ENCODE measurements at places on chromosomes 3 and 15.

DNA sequence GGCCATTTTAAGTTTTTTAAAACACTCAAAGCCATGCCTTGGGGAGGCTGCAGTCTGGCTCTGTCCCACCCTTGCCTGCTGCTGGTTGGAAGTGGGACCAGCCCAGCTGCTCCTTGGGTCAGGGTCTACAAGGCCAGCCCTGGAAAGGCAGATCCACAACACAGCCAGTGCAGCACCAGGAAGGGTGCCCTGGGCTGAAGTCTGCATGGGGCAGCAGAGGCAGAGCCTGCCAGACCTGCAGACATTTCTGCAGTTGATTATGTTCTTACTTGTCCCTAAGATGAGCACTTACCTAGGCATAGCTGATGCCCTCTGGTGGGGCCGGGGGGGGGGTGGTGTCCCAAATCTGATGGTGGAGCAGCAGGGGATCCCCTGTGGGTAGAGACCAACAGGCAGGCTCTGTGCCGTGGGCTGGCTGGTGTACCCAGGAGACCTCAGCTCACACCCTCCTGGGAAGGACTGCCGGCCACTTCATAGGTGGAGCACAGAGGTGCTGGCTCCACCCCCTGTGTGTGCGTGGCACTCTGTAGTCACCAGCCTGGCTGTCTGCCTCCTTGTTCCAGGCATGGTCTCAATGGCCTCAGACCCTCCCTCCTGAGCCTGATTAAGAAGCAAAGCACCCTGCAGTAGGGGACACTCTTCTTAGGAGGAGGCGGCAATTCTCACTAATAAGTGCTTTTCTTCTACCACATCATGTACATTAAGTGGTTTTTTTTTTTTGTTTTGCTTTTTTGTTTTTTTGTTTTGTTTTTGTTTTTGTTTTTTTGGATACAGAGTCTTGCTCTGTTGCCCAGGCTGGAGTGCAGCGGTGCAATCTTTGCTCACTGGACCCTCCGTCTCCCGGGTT lies 97.4 kb upstream of the KLF13 start:
- peak; percentile 57 for DNase-seq

DNA sequence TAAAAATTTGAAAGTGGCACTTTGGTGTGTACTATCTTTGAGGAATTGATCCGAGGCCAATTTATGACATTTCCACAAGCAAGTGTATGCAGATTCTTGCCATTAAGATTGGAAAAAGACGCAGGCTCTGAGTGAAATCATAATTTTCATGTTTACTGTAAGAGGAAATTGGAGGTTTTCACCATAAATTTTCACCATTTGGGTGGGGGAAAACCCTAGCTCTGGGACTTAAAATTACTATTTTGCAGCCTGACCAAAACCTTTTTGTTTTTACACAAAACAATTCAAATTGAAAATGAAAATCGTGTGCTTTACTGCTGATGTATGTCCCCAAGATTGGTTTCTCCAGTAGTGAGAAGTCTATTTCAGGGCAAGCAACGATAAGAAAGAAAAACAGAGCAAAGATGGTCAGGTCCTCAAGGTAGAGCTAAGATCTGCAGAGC lies 282.6 kb downstream of the FOXP1 start:
- DNase-seq, result no peak

GRCh38 chr15:25501828-25502446 lies 63.1 kb upstream of the UBE3A start:
- no peak for DNase-seq

DNA sequence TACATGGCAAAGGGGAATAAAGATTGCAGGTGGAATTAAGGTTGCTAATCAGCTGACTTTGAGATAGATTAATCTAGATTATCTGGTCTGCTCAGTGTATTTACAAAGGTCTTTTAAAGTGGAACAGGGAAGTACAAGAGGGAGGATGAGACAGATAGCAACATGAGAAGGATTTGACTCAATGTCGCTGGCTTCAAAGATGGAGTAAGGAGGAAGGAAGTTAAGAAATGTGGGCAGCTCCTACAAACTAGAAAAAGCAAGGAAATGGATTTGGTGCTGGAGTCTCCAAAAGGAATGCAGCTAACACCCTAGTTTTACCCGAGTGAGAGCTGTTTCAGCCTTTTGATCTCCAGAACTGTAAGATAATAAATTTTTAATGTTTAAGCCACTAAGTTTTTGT lies 180.7 kb upstream of the TTC14 start:
- no peak for DNase-seq

- DNase-seq, result no peak
These were observed 120.3 kb downstream of the MYO9A start for GRCh38 chr15:71997691-71998090.

DNA sequence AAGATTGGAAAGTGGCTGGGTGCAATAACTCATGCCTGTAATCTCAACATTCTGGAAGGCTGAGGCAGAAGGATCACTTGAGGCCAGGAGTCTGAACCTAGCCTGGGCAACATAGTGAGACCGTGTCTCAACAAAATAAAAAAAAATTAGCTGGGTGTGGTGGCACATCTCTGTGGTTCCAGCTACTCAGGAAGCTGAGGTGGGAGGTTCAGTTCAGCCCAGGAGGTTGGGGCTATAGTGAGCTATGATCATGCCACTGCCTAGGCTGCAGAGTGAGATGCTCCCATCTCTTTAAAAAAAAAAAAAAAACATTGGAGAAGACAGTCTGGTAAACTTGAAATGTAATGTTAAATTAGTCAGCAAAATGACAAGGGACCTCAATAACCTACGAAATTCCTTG lies 57.9 kb downstream of the STAG1 start:
- DNase-seq, result no peak

- DNase-seq, result no peak
These were observed 1.9 kb upstream of the NR2E3 start for GRCh38 chr15:71808311-71809020.

- DNase-seq, result no peak
These were observed 309.0 kb upstream of the MDFIC2 start for GRCh38 chr3:70621451-70621850.

DNA sequence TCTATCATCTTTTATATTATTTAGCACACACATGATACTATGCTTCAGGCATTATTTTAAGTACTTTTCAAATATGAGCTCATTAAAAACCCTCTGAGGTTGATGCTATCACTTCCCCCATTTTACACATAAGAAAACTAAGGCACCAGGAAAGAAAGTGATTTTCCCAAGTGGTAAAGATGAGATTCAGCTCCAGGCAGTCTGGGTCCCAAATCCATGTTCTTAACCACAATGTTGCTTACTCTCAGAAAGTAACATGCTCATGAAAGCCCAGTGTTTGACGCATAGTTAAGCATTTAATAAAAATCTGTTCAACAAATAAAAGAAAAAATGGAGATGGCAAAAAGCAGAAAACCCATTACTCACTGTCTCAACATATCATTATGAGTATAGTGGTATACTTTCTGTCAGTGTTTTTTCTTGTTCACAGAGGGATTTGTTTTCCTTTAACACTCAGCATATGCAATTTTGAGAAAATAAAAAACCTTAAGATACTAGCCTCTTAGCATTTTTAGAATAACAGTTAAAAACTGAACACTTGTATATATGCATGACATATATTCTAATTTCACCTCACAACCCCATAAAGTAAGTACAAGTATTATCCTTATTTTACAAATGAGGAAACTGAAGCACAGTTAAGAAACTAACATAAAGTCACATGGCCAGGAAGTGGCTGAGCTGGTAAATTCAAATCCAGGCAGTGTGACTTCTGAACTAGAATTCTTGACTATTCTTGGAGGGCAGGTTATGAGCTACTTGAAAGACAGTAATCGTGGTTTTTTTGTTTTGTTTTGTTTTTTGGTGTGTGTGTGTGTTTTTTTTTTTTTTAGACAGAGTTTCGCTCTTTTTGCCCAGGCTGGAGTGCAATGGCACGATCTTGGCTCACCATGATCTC lies 10.4 kb downstream of the PEAK1 start:
- DNase-seq, result no peak

- DNase-seq, result no peak
These were observed 20.0 kb downstream of the DHX36 start for GRCh38 chr3:154304116-154304786.

GRCh38 chr3:55322638-55323037 lies 164.5 kb downstream of the WNT5A start:
- no peak for DNase-seq

DNA sequence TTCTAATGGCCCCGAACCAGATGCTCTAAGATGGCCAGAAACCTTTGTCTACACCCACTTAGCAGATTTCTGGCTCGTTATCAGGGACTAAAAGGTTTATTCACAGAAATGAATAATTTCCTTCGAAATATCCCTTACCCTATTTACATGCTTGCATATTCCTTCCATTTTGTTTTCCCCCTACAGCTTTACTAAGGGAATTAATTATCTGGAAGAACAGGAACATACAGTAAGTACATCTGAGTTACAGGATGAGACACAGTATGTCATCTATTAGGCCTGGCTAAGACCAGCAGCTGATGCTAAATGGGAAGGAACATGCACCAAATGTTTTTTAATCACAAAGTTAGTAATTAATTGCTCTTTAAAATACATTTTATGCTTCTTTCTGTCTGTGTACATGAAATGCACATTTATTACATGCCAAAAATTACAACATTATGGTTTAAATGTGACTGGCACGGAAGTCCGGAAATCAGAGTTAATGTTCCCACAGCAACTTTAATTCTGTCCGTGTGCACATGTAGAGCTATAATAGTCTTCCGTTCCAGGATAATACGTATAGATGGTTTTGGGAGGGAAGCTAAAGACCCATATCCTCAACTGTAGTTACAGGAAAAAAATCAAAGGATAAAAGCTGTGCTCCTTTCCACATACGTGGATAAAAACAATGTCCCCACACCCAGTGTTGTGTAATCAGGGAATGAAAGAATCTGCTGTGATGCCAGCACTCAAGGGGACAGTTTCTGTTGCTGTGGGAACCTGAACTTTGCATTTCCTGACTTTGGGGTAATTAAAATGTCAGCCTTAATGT lies 82.0 kb downstream of the TIGIT start:
- DNase-seq, result no peak

Data from NCI-H774 (cell line).